A549 treated with Hydrocortisone at 1 μM for 4 hours (cell line): ENCODE measurements at places on chromosomes 13 and 19. TPM values are rescaled to one million over a fixed set of nuclear protein-coding genes. Genes with fewer than 3 reads are reported as not detected.

Gene PGPEP1
- 2.3 to 3.5 TPM (median 2.8 TPM) in 5 replicates for total RNA-seq

Gene SYNE4
- 0.18 to 0.29 TPM (median 0.22 TPM) in 5 replicates for total RNA-seq

Gene APOC4
- not detected in 5 replicates for total RNA-seq

Gene PSENEN
- 250 to 344 TPM (median 287 TPM) in 5 replicates for total RNA-seq

Gene EFNA2
- 1.0 to 2.3 TPM (median 2.0 TPM) in 5 replicates for total RNA-seq

Gene F7
- 0.07 to 0.13 TPM (median 0.08 TPM) in 5 replicates for total RNA-seq

Gene PTGER1
- 0.07 to 0.15 TPM (median 0.08 TPM) in 3 of 5 replicates, not detected in the others for total RNA-seq

Gene SELENOV
- not detected in 5 replicates for total RNA-seq

Gene CGB5
- 0.21 to 0.49 TPM (median 0.23 TPM) in 5 replicates for total RNA-seq

Gene GRIN2D
- total RNA-seq, result 6.5 to 8.9 TPM (median 7.6 TPM) in 5 replicates

Gene IL27RA
- 8.8 to 10.3 TPM (median 9.4 TPM) in 5 replicates for total RNA-seq

Gene CHAMP1
- 22.6 to 24.5 TPM (median 23.8 TPM) in 5 replicates for total RNA-seq

Gene GSX1
- total RNA-seq, result not detected in 5 replicates

Gene ZNF417
- total RNA-seq, result 2.5 to 5.8 TPM (median 3.5 TPM) in 5 replicates

Gene ZNF43
- 2.2 to 4.2 TPM (median 2.8 TPM) in 5 replicates for total RNA-seq

Gene ACER1
- not detected in 5 replicates for total RNA-seq

Gene TEX101
- total RNA-seq, result not detected in 5 replicates

Gene TMEM205
- 88.3 to 128 TPM (median 107 TPM) in 5 replicates for total RNA-seq

Gene LRRC63
- 0.08 TPM in 1 of 5 replicates, not detected in the others for total RNA-seq

Gene PEX11G
- total RNA-seq, result 1.4 to 2.6 TPM (median 1.9 TPM) in 5 replicates

Gene GNG8
- not detected in 5 replicates for total RNA-seq

Gene LYPD3
- 0.27 to 0.63 TPM (median 0.30 TPM) in 5 replicates for total RNA-seq

Gene FIZ1
- 18.6 to 24.5 TPM (median 24.2 TPM) in 5 replicates for total RNA-seq

Gene MYCBP2
- total RNA-seq, result 15.0 to 26.4 TPM (median 16.7 TPM) in 5 replicates

Gene SHISA2
- not detected in 5 replicates for total RNA-seq

Gene NLRP7
- total RNA-seq, result 0.05 to 0.08 TPM in 2 of 5 replicates, not detected in the others

Gene SKA3
- total RNA-seq, result 12.7 to 14.9 TPM (median 14.0 TPM) in 5 replicates

Gene ZNF709
- total RNA-seq, result not detected in 5 replicates

Gene DCT
- not detected in 5 replicates for total RNA-seq

Gene ZNF93
- not detected in 5 replicates for total RNA-seq

Gene KLK2
- 0.10 to 0.37 TPM (median 0.19 TPM) in 4 of 5 replicates, not detected in the other for total RNA-seq
